ENCODE measurements at places on chromosomes 12 and 14. TPM values are rescaled to one million over a fixed set of nuclear protein-coding genes. Genes with fewer than 3 reads are reported as not detected.

The EGLN3 gene
- 13.0 TPM for total RNA-seq

GRCh38 chr14:81305743-81306142, 85.0 kb upstream of the GTF2A1 start:
- DNase-seq = no peak

GRCh38 chr14:75406856-75407255, 21.0 kb upstream of the JDP2 start:
- no peak for DNase-seq

GRCh38 chr14:78278464-78279250, 108.5 kb downstream of the NRXN3 start:
- DNase-seq = no peak

The PRH2 gene
- total RNA-seq = not detected

- DNase-seq = no peak
These were observed 1103.1 kb downstream of the VRK1 start for GRCh38 chr14:97900196-97900854.

DNA sequence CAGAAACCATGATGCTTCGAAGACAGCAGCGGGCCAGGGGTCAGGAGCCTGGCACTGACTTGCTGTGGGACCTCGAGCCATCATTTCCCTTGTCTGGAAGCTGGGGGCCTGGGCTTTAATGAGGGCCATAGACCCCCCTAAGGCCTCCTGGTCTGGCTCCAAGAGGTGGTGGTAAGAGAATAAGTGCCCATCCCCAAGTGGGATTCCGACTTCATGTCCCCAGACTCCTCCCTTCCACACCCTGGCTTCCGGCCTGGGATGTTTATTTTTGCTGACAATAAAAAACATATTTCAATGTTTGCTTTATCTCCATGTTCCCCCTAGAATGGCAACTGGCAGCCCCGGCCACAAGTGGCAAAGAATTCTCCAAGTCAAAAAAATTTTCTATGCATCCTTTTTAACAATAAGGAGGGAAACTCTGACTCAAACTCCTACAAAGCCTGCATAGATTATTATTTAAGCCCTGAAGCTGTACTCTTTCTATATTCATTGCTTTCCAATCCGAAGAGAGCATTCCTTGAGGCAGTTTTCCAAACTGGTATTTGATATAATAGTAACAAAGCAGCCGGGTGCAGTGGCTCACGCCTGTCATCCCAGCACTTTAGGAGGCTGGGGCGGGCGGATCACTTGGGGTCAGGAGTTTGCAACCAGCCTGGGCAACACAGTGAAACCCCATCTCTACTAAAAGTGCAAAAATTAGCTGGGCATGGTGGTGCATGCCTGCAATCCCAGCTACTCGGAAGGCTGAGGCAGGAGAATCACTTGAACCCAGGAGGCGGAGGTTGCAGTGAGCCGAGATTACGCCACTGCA, 84.0 kb downstream of the ITPK1 start:
- DNase-seq = no peak

DNA sequence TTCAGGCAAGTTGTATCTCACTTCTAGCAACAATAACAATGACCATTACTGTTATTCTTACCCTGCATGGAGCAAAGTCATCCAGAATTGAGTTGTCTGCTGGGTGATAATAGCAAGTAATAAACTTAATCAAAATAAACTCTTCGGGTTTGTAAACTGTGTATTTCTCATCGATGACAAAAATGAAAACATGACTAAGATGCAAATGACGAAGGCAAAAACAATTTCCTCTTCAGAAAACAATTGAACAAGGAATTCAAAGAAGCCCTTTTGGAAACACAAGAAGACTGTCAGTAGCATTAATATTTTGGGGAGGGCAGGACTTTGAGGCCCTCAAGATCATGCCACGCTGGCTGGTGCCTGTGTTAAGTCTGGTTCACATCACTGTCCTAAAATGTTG, 232.0 kb downstream of the BTG1 start:
- no peak for DNase-seq

The C12orf54 gene
- not detected for total RNA-seq

The RAB15 gene
- total RNA-seq = 0.11 TPM

DNA sequence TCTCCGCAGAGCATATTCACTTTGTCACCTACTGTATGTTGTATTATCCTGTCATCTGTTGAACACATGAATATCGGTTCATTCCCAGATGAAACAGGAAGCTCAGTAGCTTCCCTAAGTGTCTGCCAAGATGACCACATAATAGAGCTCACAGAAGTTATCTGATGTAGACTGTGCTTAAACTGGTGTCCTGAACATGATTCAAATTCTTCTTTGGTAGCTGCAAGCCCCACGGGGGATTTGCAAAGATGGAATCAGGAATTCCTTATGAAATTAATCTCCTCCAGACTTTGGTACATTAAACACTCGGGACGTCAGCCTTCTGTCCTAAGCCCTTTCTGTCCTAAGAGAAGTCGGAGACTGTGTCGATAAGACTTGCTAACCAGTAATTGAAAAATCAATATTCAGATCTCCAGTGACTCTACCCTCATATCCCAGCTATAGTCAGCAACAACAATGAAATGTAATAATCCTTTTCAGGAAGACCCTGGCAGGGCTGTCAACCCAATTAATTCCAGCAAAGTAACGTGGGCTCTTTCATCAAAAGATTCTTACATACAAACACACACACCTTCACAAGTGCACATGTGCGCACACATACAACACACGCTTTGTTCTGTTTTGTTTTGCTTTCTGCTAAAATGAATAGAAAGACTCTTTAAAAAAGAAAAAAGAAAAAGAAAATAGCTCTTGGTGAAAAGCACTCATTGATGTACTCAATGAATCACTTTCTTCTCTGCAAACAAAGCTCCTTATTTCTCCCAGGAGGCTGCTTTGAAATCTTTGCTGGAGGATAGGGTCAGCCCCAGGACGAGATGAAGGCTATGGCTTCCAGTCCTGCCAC, 127.2 kb downstream of the RIMBP2 start:
- no peak for DNase-seq

GRCh38 chr12:27828196-27828595, 48.2 kb upstream of the MANSC4 start:
- no peak for DNase-seq

The OTOGL gene
- not detected for total RNA-seq

The KRT6C gene
- not detected for total RNA-seq

GRCh38 chr12:105214670-105215375, 21.2 kb downstream of the APPL2 start:
- DNase-seq = no peak

DNA sequence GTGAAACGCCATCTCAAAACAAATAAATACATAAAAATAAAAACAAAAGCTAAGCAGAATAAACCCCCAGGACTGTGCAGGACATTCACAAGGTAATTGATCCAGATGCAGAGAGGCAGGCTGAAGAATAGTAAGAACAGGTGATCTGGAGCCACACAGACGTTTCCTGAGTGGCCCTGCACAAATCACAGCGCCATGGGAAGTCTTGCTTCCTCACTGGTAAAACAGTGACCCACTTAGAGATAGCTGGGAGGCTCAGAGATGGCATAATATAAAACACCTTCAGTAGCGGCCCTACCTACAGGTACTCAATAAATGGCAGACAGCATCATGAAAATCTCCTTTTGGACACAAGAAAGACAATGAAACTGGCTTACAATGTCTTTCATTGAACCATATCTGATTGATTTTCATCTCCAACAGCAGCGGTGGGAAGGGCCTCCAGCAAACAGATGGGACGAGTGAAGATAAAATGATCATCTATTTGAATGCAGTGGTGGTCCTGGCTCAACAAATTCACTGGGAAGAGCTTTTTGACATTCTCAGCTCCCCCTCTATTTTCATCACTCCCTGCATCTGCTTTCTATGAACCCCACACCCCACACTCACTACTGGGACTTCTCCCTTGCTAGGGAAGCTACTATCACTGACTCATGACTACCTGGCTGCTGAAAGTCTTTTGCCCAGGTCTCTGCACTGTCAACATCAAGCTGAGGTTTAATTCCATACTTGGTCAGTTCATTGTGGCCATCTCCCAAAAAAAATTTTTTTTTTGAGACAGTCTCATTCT, 63.9 kb downstream of the FOXN3 start:
- DNase-seq = no peak

The TAS2R50 gene
- total RNA-seq = 0.18 TPM

GRCh38 chr14:82052778-82053177, 519.1 kb upstream of the SEL1L start:
- DNase-seq = no peak

GRCh38 chr12:47921907-47922306, 17.1 kb upstream of the VDR start:
- no peak for DNase-seq

Data from K562 (cell line).